CD4-positive, alpha-beta memory T cell (primary cell): ENCODE measurements at places on chromosomes 4 and X.

DNA sequence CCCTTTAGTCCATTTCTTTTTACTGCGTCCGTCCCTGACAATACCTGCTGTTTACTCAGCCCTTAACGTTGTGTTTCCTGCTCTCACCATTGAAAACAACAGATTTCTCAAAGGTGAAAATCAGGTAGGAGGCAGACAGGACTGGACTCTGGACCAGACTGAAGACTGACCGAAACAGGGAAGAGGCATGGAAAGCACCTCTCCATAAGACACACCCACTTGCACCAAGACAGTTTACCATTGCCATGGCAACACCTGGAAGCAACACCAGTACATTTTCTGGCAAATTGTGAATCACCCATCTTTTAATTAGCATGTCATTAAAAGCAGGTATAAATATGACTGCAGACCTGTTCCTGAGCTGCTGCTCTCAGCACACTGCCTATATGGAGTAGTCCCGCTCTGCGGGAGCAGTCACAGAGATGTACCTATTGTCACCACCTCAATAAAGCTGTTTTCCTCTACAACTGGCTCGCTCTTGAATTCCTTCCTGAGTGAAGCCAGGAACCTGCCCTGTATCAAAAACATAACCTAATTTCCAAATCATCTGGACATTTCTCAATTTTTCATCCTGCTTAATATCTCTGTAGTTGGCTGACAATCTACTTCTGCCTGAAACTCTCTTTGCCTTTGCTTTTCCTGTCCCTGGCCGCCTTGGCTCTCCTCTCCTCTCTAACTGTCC is 117.0 kb downstream of the RNF150 start:
- no peak for DNase-seq

DNA sequence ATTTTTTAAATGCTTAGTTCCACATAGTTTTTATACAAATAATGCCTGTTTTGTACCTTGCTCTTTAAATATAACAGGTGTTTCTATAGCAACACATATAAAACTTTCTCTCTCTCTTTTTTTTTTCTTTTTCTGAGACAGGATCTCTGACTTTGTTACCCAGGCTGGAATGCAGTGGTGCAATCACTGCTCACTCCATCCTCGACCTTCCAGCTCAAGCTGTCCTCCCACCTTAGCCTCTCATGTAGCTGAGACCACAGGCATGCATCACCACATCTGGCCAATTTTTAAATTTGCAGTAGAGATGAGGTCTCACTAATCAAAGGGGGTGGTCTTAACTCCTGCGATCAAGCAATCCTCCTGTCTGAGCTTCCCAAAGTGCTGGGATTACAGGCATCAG is 18.3 kb upstream of the SULT1E1 start:
- no peak for DNase-seq

DNA sequence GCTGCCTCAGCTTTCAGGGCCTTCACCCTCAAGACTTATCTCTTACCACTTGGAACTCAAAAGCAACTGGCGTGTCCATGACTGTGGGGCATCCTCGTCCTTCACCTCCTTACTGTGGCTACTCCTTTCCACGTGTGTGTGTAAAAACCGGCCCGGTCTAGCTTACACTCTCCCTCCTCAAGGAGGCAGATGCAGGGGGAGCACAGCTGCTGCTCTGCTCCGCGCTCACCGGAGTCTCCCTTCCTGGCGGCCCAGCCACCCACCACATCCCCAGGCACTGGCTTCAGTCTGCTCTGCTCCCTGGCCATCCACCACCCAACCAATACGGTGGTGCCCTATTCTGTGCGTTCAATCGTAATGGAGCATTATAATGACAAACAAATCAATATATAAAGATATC is 8.3 kb downstream of the RNF212 start:
- DNase-seq, result no peak

DNA sequence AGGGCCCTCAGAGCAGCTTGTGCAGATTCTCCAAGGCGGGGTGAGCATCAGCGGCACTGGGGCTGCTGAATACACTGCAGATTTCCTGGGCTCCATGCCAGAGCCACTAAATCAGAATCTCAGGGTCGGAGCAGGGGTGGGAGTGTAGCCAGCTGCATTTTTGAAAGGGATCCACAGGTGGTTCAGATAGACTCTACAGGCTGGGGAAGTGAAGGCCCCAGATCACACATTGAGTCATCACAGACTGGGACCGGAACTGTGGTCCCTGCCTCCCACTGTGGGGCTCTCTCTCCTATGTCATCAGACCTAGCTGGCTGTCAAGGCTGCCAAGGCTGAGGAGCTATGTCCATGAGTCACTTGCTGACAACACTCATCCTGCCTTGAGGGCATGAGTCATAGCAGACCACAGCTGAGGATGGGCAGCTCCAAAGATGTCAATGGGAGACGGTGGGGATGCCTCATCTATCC is 162.3 kb upstream of the MAMLD1 start:
- no peak for DNase-seq

DNA sequence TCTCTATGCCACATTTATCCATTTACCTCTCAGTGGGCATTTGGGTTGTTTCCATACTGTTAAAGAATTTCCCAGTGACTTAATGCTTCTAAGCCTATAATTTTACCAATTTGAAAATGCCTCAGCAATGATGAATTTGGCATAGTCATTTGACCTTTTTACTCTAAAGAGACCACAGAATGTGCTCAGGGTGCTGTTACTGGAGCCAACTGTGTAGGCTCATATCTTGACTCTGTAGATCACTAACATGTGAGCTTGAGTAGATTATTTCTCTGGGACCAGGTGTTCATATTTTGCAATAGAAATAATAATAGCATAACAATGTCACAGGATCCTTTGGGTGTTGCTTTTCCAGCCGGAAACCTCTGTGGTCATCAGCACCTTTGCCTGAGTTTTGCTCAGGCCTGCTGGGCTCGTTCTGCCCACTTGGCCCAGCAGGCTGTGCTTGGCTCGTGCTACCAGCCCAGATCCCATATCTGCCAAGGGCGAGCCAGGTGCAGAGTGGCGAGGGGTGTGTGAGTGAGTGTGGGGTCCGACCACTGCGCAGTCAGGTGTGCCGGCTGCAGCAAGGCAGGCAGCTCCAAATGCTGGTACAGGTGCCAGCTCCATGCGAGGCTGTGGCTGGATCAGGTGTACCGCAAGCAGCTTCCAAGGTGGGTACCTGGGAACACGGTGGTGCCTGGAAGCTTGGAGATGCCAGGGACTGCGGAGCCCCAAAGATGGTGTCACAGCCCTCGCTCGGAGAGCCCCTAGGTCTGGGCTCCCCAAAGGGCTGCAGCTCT is 70.6 kb upstream of the ANK2 start:
- no peak for DNase-seq

DNA sequence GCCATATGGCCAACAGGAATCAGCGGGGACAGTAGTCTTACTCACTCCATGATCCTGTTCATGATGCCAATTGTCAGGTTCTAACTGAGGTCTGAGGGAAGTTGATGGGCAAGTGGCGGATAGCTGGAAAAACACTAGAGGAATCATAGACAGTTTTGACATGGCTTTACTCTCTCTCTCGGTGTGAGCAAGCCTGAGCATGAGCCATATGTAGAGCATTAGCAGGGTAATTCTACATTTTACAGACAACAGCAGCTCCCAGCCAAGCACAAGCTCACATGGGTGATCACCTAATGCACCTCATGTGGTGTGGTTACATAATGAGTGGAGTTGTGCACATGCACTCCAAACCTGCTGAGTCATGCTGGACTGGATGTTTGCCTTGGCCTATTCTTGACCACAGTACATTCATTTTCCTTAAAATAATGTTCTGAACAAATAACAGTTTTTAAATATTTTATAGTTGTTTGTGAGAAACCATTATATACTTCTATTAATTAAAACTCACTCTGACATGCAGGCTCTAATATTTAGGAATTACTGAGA is 429.2 kb downstream of the GPAT3 start:
- no peak for DNase-seq
